ENCODE measurements at places on chromosomes 6 and 20. TPM values are rescaled to one million over a fixed set of nuclear protein-coding genes. Genes with fewer than 3 reads are reported as not detected.

DNA sequence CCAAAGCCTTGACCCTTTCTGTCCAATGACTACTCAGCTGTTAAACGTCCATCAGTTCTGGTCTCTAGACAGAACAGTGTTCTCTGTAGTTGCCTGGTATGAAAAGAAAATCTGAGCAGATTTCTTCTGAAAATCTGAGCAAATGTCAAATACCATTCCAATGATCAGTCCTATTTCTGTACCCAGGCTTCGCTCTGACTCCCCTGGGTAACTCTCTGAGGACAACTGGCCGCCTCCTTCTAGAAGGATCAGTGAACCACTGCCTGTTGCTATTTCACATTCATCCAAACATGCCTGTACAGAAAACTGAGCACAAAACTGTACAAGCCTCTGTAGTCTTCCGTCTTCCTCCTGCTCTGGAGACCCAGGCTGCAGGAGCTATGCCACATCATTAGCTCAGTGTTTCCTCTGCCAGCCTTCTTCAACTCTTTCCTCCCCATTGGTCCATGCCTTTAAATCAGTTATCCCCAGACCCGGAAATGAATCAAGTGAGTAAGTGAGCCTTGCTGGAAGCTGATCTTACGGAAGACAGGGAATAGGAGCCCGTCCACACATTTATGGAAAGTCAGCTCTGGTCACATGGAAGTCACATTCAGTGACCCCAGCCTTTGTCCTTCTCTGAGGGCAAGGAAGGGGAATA lies 63.3 kb downstream of the DAAM2 start:
- DNase-seq = no peak

GRCh38 chr6:140208286-140208685 lies 833.8 kb upstream of the CITED2 start:
- no peak for DNase-seq

Gene ALDH5A1
- 4.7 TPM for total RNA-seq

DNA sequence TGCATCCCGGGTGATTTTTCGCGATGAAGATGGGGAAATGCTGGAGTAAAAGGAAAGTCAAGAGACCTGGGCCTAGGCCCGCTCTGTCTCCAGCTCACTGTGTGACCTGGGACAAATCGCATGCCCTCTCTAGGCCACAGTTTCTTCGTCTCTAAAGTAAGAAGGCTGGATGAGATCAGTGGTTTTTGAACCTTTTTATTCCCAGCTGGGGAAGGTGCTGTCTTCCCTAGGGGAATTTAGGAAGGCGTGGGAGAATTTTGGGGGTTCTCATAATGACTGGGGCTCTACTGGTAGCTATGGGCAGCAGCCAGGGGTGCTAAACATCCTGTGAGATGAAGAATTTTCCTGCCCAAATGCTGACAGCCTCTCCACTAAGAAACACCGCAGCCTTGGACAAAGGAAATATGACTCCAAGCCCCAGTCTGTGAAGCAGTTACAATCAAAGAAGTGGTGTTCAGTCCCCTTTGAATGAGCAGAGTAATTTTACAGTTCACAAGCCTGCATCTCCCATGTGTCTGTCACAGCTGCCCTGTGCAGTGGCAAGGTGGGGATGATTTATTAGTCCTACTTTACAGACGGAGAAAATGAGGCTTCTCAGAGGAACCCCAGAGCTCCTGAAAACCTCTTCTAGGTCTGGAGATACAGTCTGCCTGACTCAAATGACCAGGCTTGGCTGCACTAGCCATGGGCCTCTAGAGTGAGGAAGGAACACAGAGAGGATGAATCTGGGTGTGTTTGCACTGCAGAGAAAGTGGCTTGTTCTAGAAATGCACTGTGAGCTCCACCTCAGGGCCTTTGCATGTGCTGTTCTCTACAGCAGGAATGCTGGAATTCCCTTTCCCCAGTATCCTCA lies 57.2 kb downstream of the RAB44 start:
- no peak for DNase-seq

All from CD4-positive, CD25-positive, alpha-beta regulatory T cell (primary cell).